ENCODE measurements at places on chromosomes 2 and 18. TPM values are rescaled to one million over a fixed set of nuclear protein-coding genes. Genes with fewer than 3 reads are reported as not detected.

The NEU2 gene
- polyA plus RNA-seq: not detected

DNA sequence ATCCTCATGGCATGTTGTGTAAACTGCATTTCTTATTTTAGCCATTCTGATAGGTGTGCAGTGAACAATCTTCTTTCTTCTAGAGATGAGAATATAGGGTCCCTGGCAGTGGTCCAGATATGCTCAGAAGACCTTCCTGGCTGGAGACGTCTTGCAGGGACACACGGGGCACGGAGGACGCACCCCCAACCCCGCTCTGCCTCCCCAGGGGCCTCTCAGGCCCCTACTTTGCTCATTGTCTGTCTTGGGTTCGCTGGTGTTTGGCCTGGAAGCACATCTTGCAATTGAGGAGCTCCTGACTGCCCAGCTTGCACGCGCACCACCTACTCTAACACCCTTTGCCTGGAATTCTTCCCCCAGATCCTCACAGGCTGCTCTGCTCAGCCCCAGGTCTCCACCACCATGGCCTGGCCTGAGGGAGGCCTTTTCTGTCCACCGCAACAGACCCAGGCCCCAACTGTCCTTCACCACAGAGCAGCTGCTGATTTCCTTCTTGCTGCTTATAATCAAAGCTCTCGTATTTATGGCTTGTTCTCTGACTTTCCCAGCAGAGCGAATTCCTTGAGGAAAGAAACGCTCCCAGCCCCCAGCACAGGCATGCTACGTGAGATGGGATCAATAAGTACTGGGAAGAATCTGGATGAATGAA lies 295.9 kb upstream of the HDAC4 start:
- no peak for DNase-seq

The CREG2 gene
- 3.0 TPM for polyA plus RNA-seq

The VWA3B gene
- 0.50 TPM for polyA plus RNA-seq

- no peak for DNase-seq
Observed at GRCh38 chr2:130807659-130808385, 28.9 kb upstream of the ARHGEF4 start.

The TNP1 gene
- polyA plus RNA-seq: not detected

DNA sequence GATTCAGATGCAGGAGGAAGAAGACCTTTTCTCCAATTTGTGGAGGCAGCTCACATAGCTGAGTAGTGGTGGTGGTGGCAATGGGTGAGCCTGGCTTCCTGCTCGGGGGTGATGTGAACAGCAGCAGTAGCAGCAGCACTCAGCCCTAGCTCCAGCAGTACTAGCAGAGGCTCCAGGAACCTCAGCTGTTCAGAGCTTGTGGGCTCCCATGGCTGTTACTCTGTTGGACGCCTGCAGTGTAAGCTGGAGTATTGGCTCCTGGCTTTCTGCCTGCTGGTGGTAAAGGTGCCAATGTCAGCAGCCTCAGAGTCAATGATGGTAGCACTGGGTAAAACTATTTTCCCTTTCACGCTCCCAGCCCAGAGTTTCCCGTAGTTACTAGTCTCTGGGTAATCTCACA lies 3.1 kb upstream of the SEH1L start:
- peak; percentile 72 for DNase-seq

GRCh38 chr2:231210782-231211181 lies 12.4 kb downstream of the ARMC9 start:
- no peak for DNase-seq

- no peak for DNase-seq
Observed at GRCh38 chr18:76903386-76903785, 81.0 kb downstream of the ZNF236 start.

DNA sequence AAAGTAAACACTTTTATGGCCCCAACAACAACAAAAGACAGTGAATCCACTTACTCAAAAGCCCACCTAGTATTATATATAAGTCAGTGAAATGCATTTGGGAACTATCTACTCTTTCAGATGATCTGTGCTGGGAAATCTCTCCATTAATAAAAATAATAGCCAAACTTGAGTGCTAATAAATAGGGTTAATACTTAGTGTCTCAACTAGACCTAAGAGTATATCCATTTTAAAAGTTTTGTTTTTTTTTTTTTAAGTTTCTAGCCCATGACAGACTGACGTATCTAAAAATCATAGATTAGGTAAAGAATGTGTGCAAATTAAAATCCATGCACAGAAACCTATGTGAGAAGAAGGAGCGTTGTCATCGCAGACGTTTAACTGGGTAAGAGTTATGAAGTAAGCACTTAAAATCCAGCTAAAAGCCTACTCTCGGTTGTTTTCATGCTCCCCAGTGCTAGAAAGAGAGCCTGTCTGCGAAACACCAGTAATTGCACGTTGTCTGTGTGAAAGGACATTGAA lies 83.4 kb upstream of the PELI1 start:
- DNase-seq: no peak

All from muscle of leg (tissue), 16 donors.